NCI-H774 (cell line): ENCODE measurements at places on chromosomes 2 and 18.

GRCh38 chr2:240247868-240248720, 107.6 kb upstream of the OTOS start:
- DNase-seq = no peak

DNA sequence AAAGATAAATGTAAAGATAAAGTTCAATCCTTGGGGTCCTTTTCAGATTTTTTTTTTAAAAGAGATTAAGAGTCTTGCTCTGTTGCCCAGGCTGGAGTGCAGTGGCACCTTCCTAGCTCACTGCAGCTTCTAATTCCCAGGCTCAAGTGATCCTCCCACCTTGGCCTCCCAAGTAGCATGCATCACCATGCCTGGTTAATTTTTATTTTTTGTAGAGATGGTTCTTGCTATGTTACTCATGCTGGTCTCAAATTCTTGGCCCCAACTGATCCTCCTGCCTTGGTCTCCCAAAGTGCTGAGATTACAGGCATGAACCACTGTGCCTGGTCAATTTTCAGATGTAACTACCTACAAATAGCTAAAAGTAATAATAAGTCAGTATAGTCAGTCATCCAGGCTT, 21.1 kb downstream of the NFE2L2 start:
- DNase-seq = no peak

GRCh38 chr2:21257621-21258020, 133.9 kb downstream of the TDRD15 start:
- DNase-seq = no peak

DNA sequence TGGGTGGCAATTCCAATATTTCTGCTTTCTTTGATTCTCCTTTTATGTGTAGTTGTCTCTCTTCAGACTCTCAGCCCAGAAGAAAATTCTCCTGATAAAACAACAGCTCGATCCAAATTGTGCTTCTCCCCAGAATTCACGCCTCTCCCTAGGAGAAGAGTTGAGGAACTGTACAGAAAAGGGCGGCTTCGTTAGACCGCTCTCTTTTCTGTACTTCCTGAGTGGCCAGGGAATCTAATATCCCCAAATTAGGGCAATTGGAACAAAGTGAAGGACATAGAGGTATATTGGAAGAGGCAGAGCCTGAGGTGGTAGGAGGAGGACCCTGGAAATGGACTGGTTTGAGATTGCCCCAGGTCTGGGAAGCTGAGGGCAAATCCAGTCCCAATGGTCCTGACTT, 5.6 kb downstream of the ADCYAP1 start:
- no peak for DNase-seq

DNA sequence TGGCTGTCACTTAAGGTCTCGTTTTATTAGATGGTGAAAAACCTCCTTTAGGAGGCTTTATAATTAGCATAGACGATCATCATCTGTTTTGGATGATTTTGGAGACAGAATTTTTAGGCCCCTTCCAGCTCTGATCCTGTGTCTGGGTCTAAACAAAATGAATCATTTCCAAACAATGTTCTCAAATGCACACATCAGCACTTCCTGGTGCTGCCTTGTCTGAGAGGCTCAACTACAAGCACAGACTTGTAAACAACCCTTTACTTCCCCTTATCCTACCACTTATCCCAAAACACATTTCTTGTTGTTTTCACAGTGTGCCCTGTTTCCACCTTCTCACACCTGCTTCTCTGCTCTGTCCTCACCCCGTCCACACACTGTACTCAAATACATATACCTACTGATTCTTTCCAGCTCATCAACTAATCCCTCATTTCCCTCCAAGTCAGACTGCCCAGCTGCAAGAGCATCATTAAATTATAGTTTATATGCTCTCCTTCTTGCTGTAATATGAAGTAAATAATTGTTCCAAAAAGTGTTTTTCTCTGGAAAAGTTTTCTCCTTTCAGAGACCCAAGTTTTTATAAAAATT, 71.2 kb upstream of the COL3A1 start:
- DNase-seq = no peak

GRCh38 chr2:150339282-150339681, 148.2 kb downstream of the RND3 start:
- no peak for DNase-seq
